ENCODE measurements at places on chromosomes 1 and 21. TPM values are rescaled to one million over a fixed set of nuclear protein-coding genes. Genes with fewer than 3 reads are reported as not detected.
A peak's percentile ranks its signal among the peaks of the same experiment; 100 is the strongest.

Gene PLEKHN1
- 2.9 TPM for total RNA-seq

GRCh38 chr1:221783936-221784335 is 42.0 kb upstream of the DUSP10 start:
- peak; percentile 39 for DNase-seq
- peak overlapping the region; percentile 29 for H3K4me3 ChIP-seq
- H3K27me3 ChIP-seq = no peaks in the 10 kb centered on the region
- no peak overlapping the region for H3K27ac ChIP-seq
- peaks cover 45% of the 10 kb centered on the region for H3K4me1 ChIP-seq

GRCh38 chr1:26378088-26378878 is 5.7 kb upstream of the ZNF683 start:
- peaks cover 82% of the 10 kb centered on the region for H3K4me1 ChIP-seq
- H3K36me3 ChIP-seq = no peaks in the 10 kb centered on the region
- H3K4me3 ChIP-seq = peak overlapping the region; percentile 32
- peak overlapping the region; percentile 53 for H3K27ac ChIP-seq
- DNase-seq = peak; percentile 95

Gene DMRTA2
- not detected for total RNA-seq

Gene FCRL2
- not detected for total RNA-seq

DNA sequence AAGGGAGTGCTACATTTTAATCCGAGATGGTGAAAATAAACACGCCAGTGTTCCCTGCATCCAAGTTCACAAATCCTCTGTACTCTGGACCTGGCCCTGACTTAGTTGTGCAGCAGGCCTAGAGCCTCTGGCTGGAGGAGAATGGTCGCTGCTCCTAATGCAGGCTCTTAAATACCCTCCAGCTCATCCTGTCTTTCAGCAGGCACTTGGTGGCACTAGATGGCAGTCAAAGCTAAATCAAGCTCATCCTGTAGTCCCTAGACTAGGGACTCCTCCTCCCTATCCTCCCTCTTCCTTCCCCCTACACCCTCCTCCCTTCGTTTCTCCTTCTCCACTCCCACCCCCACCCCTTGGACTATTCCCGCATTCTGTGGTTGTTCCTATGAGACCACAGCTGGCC is 41.6 kb upstream of the MTR start:
- no peak overlapping the region for H3K4me3 ChIP-seq
- DNase-seq = no peak

- no peaks in the 10 kb centered on the region for H3K4me1 ChIP-seq
- H3K27me3 ChIP-seq = peaks cover 4% of the 10 kb centered on the region
- H3K36me3 ChIP-seq = no peaks in the 10 kb centered on the region
- no peak overlapping the region for H3K4me3 ChIP-seq
- H3K27ac ChIP-seq = no peak overlapping the region
Observed at GRCh38 chr1:914891-915280, 8.8 kb upstream of the SAMD11 start.

Gene PLK3
- total RNA-seq = 153 TPM

GRCh38 chr1:160795951-160796383 is at the start of gene LY9:
TSS of gene LY9 (plus strand) at chr1:160796174. CDS start at chr1:160796188, 14 bp downstream.
- DNase-seq = peak; percentile 96
- peak within 1 kb of the TSS; percentile 78 for H3K4me3 ChIP-seq

DNA sequence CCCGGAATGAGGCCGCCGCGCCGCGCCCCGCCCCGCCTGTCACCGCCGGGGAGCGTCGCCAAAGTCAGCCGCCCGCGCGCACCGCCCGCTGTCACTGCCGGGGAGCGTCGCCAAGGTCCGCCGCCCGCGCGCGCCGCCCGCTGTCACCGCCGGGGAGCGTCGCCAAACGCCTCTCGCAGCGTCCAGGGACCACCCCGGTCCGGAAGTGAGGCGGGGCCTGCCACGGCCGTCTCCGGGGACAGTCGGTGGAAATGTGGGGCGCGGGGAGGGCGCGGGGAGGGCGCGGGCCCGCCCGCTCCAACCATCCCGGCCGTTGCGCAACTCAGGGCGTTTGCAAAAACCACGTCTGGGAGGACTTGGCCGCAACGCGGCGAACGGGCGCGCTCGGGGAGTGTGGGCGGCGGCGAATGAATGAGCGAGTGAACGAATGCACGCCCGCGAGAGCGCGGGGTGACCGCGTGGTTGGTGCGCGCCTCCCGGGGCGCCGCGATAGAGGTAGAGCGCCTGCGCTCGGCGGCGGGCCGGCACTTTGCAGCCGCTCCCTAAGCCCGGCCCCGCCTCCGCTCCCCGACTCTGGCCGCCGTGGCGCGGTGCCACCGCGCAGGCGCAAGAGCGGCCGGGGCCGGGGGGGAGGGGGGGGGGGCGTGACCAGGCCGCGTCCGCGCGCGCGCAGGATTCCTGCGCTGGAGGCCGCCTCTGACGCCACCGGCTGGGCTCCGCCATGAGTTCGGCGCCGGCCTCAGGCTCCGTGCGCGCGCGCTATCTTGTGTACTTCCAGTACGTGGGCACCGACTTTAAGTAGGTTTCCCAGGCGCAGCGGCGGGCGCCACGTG is at the start of the genes ACAP3 and PUSL1:
Gene ACAP3, minus strand, starts transcription at position 8 of the 833 bp plus-strand sequence. CDS start 115 bp downstream, outside the sequence.
Gene PUSL1, plus strand, starts transcription at position 675 of the 833 bp plus-strand sequence. Its CDS starts 47 bp downstream, at position 722.
- peaks cover 12% of the 10 kb centered on the region for H3K36me3 ChIP-seq
- H3K4me3 ChIP-seq = peak within 1 kb of the TSS; percentile 61
- H3K4me1 ChIP-seq = peaks cover 36% of the 10 kb centered on the region
- peak within 1 kb of the TSS; percentile 77 for H3K27ac ChIP-seq
- no peaks in the 10 kb centered on the region for H3K27me3 ChIP-seq
- DNase-seq = peak; percentile 94

Gene FAM72D
- not detected for total RNA-seq

Gene PDC
- not detected for total RNA-seq

DNA sequence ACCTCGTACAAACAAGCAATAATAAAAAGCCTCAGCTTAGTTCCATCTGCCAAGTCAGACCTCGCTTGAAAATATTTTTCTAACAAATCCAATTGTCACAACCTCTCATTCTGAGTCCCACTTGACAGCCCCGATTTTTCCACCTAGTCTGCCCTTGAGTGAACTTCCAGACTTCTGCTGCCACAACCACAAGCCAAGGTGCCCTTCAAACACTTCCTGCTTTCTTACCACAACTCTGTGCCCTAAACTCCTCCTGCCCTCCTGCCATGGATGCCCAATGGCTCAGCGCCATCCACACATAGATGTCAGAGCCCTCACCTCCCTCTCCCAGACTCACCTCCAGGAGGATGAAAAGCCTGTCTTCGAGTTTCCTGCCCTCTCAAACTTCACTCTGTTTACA is 3.9 kb downstream of the TMPRSS2 start:
- no peak for DNase-seq
- peaks cover 10% of the 10 kb centered on the region for H3K27me3 ChIP-seq
- H3K4me3 ChIP-seq = no peak overlapping the region
- H3K4me1 ChIP-seq = no peaks in the 10 kb centered on the region
- H3K36me3 ChIP-seq = no peaks in the 10 kb centered on the region
- H3K27ac ChIP-seq = no peak overlapping the region

DNA sequence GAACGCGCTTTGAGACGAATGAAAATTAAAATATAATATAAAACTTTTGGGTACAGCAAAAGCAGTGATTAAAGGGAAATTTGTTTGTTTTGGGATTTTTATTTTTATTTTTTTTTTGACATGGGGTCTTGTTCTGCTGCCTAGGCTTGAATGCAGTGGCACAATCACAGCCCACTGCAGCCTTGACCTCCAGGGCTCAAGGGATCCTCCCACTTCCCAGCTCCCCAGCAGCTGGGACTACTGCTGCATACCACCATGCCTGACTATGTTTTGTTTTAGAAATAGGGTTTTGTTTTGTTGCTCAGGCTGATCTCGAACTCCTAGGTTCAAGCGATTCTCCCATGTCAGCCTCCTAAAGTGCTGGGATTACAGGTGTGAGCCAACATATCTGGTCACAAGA is 30.3 kb downstream of the USP24 start:
- H3K36me3 ChIP-seq = no peaks in the 10 kb centered on the region
- no peak overlapping the region for H3K4me3 ChIP-seq
- no peak for DNase-seq
- no peak overlapping the region for H3K27ac ChIP-seq
- H3K27me3 ChIP-seq = no peaks in the 10 kb centered on the region
- peaks cover 33% of the 10 kb centered on the region for H3K4me1 ChIP-seq

DNA sequence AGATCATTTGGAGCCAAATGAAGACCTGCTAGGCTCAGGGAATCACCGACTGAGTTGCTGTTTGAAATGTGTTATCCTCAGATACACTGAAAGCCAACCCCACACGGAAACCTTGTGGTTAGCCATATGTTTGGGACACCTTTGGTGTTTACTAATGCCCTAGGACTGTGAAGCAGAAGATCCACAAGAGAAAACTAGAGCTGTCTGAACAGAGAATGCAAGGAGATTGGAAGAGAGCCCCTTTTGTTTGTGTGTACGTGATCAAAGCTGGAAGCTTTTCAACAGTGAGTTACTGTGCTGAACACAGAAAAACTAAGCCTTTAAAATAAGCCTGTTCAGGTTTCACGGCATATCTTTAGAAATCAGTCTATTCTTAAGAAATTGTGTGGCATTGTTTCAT is 908.2 kb upstream of the ADGRL2 start:
- no peaks in the 10 kb centered on the region for H3K4me1 ChIP-seq
- DNase-seq = no peak
- no peaks in the 10 kb centered on the region for H3K27me3 ChIP-seq
- no peaks in the 10 kb centered on the region for H3K36me3 ChIP-seq
- no peak overlapping the region for H3K4me3 ChIP-seq

DNA sequence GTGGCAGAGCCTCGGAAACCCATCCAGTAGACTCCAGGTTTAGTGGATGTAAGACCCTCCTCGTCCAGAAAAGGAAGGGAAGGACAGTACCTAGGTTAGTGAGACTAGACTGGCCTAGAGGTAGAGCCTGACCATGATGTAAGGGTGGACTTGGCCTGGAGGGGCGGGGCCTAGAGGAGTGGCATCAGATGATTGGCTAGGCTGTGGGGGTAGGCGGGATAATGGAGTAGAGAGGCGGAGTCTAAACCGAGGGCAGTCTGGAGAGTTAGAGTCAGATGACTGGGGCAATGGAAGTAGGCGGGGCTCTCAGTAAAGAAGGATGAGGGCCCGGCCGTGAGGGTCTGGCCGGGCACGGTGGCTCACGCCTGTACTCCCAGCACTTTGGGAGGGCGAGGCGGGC is 70.1 kb downstream of the EPHB2 start:
- H3K36me3 ChIP-seq = no peaks in the 10 kb centered on the region
- no peaks in the 10 kb centered on the region for H3K27me3 ChIP-seq
- H3K4me3 ChIP-seq = no peak overlapping the region
- no peak overlapping the region for H3K27ac ChIP-seq

Gene LRRC71
- total RNA-seq = not detected

GRCh38 chr1:234605983-234606783 is 3.8 kb downstream of the IRF2BP2 start:
- H3K4me1 ChIP-seq = peaks cover 58% of the 10 kb centered on the region
- peaks cover 28% of the 10 kb centered on the region for H3K36me3 ChIP-seq
- no peaks in the 10 kb centered on the region for H3K27me3 ChIP-seq
- peak; percentile 60 for DNase-seq
- peak overlapping the region; percentile 96 for H3K27ac ChIP-seq
- H3K4me3 ChIP-seq = peak overlapping the region; percentile 92

- no peaks in the 10 kb centered on the region for H3K27me3 ChIP-seq
- DNase-seq = no peak
- H3K36me3 ChIP-seq = no peaks in the 10 kb centered on the region
- no peak overlapping the region for H3K4me3 ChIP-seq
Observed at GRCh38 chr21:36966821-36967768, 626 bp upstream of the HLCS start.

- H3K4me1 ChIP-seq = no peaks in the 10 kb centered on the region
- no peak overlapping the region for H3K27ac ChIP-seq
- H3K36me3 ChIP-seq = no peaks in the 10 kb centered on the region
- DNase-seq = no peak
- no peaks in the 10 kb centered on the region for H3K27me3 ChIP-seq
- H3K4me3 ChIP-seq = no peak overlapping the region
Observed at GRCh38 chr1:47618830-47619229, 181.0 kb downstream of the FOXD2 start.

Gene FNDC10
- 2.7 TPM for total RNA-seq

Gene PIGR
- total RNA-seq = not detected

DNA sequence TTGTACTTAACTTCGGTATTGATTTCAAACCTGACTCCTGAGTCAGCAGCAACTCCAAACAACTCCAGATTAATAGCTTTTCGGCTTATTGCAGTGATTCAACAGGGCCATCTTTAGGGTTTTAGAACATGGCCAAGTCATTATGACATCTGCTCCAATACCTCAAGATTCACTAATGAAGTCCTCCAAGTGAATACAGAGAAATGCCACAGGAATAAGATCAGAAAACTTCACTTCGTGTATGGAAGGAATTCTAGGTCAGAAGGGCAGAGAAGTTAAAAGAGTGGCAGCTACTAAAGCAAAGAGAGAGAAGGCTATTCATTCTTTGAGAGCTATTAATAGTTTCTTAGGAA is 7.6 kb upstream of the C1orf116 start:
- no peak overlapping the region for H3K27ac ChIP-seq
- H3K27me3 ChIP-seq = no peaks in the 10 kb centered on the region
- no peak for DNase-seq
- H3K4me3 ChIP-seq = no peak overlapping the region

DNA sequence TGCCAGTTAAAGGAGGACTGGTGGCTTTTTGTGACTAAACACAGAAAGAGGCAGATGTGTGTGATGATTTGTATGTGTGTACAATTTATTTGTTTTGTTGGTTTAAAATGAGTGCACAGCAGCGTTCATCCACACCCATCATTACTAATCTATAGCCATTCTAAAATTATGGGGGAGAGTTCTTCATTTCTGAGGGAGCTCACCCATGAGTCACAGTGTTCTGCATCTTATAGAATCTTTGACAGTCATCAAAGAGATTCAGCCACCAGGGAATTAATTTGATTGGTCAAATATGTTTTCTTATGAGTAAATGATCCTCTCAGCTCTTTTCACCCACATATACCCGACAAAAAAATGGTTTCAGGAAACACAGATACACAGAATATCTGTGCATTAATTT is 147.9 kb downstream of the GREM2 start:
- H3K36me3 ChIP-seq = no peaks in the 10 kb centered on the region
- no peak overlapping the region for H3K4me3 ChIP-seq
- H3K4me1 ChIP-seq = no peaks in the 10 kb centered on the region
- H3K27ac ChIP-seq = no peak overlapping the region

- DNase-seq = peak; percentile 56
- H3K4me1 ChIP-seq = no peaks in the 10 kb centered on the region
Observed at GRCh38 chr1:156608981-156609380, 7.7 kb upstream of the GPATCH4 start.

Measured in CD4-positive, alpha-beta memory T cell (primary cell).